Activated CD8-positive, alpha-beta memory T cell treated with anti-CD3 and anti-CD28 coated beads for 48 hours (primary cell): ENCODE measurements at places on chromosomes 5 and 9.

GRCh38 chr9:109652112-109652511 lies 127.9 kb upstream of the PALM2AKAP2 start:
- DNase-seq: no peak

DNA sequence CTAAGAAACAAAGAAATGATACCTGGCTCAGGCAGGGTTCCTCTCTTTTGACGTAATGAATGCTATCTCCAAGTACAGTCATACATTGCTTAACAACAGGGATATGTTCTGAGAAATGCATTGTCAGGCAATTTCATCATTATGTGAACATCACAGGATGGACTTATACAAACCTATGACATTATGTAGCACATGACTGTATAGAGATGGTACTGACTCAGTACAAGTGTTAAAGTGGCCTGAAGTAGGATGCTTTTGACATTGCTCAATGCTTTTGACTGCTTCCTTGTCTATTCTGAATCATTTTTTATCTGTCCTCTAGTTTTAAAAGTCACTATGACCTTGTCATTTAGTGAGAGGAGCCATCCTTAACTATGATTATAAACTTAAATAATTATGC lies 147.6 kb downstream of the NR2F1-AS1 start:
- no peak for DNase-seq

- no peak for DNase-seq
Observed at GRCh38 chr5:113969901-113970300, 392.0 kb upstream of the KCNN2 start.

DNA sequence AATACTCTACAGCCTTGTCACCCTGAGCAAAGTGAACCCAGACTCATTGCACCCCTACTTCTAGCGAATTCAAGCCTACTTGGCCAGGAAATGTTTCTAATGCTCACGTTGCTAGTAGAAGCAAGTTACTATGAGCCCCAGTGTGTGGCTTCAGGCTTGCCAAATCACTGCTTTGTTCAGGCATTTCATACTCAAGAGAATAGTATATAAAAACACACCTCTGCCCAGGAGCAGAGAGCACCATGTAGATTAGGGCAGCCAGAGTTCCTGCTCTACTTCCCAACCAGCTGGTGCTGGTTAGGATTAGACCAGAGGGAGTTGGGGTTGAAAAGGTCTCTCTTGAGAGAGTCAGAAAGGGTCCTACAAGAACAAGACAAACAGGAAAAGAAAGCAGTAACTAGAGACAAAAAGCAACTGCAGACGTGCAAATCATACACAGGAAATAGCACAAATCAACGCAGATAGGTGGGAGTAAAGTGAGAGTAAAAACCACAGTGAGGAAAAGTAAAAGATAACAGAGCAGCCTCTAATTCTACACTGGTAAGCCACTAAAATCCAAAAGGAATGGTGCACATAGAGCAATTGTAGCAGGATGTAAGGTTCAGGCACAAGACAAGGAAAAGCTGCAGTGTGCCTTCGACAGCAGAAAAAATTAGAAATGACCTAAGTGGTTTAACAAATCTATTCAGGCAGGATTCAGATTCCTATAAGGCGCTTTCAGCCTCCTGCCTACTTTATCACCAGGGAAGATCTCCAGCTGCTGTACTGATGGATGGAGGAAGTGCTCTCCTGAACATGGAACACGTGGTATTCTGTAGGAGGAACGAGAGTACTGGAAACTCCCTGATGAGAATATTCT lies 49.6 kb upstream of the KIF2A start:
- DNase-seq: no peak

GRCh38 chr5:87535706-87536105 lies 123.0 kb upstream of the CCNH start:
- DNase-seq: no peak

DNA sequence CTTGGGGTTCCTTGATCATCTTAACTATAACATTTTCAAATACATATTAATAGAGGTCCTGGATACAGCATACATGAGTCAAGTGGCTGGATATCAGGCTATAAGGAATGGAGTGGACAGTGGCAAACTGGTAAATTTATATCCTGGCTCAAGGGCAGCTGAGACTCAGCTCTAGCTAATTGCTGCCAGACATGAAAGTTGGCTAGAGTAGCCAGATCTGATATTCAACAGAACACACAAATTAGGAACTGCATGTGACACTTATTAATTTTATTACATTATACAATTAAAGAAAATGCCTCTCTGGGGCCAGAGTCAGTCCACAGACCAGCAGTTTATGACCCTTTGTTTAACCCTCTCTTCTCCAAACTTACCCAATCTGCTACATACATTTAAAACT lies 206.5 kb downstream of the KCTD16 start:
- DNase-seq: no peak

DNA sequence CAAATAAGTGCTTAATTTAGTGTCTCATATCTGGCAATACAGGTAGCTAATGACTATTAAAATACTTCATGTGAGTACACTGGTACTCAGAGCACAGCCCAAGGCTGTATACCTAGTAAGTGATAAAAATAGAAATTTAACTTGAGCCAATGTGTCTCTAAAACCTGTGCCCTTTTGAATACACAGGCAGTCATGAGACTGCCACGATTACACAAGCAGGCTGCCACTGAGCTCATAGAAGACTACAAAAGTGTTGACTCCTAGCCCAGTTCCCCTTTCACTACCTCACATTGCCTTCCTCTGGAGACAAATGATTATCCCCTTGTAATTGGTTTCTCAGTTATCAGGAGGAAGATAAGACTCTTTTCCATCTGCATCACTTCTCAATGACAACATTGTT lies 66.3 kb upstream of the PAPPA start:
- DNase-seq: no peak

GRCh38 chr5:112975721-112976431 lies 722 bp upstream of the DCP2 start:
- no peak for DNase-seq

- no peak for DNase-seq
Observed at GRCh38 chr5:3252235-3252634, 343.4 kb upstream of the IRX1 start.

GRCh38 chr9:25864509-25864908 lies 186.3 kb upstream of the TUSC1 start:
- no peak for DNase-seq

DNA sequence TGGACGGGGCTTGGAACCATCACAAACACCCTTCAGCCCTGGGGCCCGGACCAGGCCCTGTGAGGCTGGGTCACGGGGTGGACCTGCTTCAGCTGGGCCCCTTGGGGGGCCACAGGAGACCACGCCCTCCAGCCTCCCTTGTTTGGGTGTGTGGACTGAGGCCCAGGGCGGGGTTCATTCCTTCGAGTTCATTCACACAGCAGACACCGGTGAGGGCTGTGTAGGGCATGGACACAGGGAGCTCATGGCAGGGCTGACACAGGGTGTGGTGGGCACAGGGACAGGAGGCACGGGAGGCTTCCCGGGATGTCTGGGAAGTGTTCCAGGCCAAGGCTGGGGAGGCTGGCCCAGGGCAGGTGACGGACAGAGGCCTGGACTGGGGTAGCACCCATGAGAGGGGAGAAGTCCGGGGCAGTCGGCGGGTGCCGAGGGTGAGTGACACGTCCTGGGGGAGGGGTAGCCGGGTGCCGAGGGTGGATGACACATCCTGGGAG lies 8.9 kb downstream of the DNLZ start:
- no peak for DNase-seq

DNA sequence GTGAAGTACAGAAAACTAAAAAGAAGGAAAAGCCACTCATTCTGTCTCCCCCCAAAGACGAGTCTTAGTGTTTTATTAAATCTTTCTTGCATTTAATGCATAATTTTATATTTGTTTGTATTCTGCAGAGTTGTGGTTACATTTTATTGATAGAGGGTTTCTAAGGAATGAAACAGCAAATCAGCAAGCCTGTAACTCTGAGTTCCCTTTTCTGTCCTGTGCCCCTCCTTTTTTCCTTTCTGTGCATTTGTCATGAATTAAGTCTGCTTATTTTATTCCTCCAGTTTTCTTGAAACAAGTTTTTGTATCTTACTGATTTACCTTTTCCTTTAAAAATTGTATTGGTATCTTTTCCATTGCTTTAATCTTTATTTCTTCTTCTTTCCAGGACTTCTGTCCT lies 132.8 kb downstream of the MUSK start:
- DNase-seq: no peak

DNA sequence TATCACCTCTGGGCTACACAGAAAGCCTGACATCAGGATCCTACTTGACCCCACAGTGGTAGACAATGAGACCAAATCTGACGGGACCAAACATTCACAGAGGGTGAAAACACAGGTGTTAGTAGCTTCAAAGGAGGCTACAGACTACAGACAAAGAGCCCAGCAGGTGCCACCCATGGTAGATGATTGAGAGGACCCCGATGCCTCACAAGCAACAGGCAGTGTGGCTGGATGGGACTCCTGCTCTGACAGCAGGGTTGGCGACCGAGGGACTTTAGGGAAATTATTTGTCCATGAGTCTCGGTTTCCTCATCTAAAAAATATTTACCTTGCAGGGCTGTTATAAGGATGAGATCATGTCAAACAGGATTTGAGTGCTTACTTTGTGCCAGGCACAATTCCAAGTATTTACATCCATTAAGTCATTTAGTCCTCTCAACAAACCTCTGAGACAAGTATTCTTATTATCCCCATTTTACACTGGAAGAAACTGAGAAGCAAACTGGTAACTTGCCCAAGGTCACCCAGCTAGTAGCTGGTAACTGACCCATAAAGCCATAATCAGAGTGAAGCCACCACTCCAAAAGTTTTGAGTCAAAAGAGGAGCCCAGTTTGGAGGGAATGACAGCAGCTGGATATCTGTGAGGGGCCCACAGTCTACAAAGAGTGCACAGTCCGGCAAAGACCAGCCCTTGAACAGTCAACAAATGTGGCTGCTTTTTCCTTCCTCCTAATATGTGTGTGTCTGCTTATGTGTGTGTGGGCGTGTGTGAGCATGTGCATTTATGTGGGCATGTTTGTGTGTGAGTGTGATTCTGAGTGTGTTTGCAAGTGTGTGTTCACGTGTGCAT lies 502.0 kb downstream of the BNC2 start:
- DNase-seq: no peak

DNA sequence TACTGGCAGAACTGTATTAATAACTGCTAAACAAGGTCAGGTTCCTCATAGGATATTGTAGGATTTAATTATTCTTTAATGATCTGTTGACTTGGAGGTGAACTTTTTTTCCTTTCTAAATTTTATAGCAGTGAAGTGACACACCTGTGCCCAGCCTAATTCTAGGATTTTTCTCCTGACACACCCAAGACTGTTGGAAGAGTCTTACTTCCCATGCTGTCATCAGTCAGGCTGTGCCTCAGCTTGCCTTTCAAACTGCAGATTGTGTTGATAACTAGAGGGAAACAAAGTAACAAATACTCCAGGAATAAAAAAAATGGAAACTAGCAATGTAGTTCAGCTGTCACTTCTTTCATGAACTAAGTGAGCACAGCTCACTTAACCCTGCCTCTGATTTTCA lies 22.0 kb downstream of the OTULIN start:
- no peak for DNase-seq

DNA sequence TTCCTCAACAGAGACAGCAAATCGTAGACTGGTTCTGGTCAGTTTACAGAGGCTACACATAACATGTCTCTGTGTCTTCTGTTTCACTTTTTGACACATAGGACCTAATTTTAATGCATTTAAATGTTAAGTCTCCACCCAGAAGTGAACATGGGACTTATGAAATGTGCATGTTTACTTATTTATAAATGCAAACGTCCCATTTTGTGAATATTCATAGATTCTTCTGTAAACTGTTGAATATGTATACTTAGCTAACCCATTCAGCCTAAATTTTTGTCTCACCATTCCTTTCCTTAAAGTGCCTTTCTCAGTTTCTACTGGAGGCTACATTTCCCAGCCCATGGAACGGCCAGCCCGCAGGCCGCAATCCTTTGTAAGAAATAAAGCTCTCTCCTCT lies 137.2 kb downstream of the PLCXD3 start:
- DNase-seq: no peak

GRCh38 chr5:126182971-126183695 lies 240.1 kb upstream of the GRAMD2B start:
- DNase-seq: no peak

GRCh38 chr9:95459851-95460517 lies 56.8 kb downstream of the PTCH1 start:
- DNase-seq: no peak

GRCh38 chr9:134301387-134302129 lies 24.7 kb upstream of the RXRA start:
- peak; percentile 49 for DNase-seq

DNA sequence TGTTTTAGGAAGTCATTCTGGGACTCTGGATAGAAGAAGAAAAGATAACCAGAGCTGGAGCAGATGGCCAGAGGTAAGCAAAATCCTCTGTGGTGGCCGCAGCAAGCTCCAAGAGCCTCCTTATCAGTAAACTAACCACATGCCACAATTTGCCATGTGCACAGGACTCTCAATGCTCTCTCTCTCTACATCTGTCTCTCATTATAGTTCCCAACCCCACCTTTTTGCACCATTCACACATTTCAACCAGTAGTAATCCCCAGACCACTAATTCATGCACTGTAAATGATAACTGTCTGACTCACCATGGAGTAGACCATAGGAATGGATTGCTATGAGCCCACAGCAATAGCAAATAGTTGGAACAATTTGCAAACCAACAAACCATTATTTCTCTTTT lies 526.1 kb downstream of the TLR4 start:
- DNase-seq: no peak

- no peak for DNase-seq
Observed at GRCh38 chr5:131996210-131997025, 15.0 kb downstream of the ACSL6 start.

DNA sequence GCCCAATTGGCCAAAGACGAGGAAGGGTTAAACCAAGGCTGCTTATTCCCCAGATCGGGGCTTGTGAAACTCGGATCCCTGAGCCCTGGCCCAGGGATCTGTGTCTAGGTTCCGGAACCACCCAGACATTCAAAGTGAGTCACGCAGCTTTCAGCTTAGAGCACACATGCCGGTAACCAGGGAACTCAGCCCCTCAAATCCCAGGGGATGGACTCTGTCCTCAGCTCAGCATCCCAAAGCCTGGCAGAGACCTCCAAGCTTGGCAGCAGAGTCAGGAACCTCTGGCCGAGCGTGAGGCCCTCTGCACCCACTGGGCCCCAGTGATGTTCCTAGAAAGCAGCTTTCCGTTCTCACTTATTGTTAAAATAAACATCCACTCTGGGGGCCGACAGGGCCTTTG lies 5.1 kb downstream of the PNPLA7 start:
- DNase-seq: no peak

- no peak for DNase-seq
Observed at GRCh38 chr5:90506221-90506620, 23.2 kb downstream of the LYSMD3 start.

GRCh38 chr5:180201051-180201987 lies 7.7 kb downstream of the RASGEF1C start:
- DNase-seq: no peak
